ENCODE measurements at places on chromosomes 3 and 15. TPM values are rescaled to one million over a fixed set of nuclear protein-coding genes. Genes with fewer than 3 reads are reported as not detected.

The BLM gene
- total RNA-seq, result 34.9 TPM

DNA sequence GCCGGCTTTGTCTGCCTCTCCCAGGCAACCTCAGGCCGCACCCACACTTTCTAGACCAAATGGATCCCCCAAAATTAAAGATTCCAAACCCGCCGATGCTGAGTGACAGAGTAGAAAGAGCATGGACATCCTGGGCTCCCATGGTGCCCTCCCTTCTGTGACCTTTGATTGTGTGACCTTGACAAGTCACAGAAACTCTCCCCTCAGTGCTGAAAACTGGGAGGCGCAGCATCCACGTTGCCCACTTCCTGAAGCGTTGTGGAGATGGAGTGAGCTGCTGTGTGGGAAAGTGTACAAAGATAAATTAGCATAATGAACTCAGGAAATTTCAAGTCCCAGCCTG, 74.4 kb upstream of the MFGE8 start:
- H3K4me1 ChIP-seq, result peaks cover 36% of the 10 kb centered on the region
- no peaks in the 10 kb centered on the region for H3K36me3 ChIP-seq
- peak; percentile 62 for DNase-seq

DNA sequence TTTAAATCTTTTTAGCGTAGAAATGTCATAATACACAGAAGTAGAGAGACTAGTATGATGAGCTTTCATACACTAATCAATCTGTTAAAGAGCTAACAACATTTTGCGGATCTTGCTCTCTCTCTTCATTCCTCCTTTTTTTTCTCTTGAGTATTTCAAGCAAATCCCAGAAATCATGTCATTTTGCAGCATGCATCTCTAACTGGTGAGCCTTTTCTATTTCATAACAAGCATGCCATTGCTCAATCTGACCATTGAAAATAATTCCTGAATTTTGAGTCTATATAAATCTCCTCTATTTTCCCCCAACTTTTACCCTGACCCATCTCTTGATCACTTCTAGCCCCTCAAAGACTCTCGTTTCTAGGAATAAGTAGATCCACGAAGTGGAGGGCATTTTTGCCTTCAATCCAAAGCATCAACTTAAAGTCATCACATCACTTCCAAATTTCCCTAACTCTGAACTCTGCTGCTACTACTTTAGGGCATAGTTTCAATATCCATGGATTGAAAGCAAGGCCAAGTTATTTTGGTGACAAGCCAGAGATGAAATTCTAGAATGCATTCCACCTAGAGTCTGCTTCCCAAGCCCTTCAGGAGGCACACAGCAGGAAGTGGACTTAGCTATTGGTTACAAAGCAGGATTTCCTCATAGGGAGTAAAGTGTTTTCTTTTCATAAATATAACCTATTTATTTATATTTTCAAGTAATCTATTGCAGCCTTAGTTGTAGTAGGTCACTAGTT, 253.5 kb upstream of the ZPLD1 start:
- no peak overlapping the region for H3K27ac ChIP-seq
- H3K27me3 ChIP-seq, result no peaks in the 10 kb centered on the region
- H3K4me1 ChIP-seq, result no peaks in the 10 kb centered on the region
- DNase-seq, result no peak

The AQP9 gene
- not detected for total RNA-seq

The ARPIN gene
- 6.9 TPM for total RNA-seq

The A4GNT gene
- not detected for total RNA-seq

The C3orf22 gene
- not detected for total RNA-seq

The SELENOT gene
- 86.0 TPM for total RNA-seq

GRCh38 chr3:141605883-141606282, 119.1 kb downstream of the RASA2 start:
- DNase-seq, result no peak
- H3K4me3 ChIP-seq, result no peak overlapping the region
- H3K27me3 ChIP-seq, result no peaks in the 10 kb centered on the region
- no peak overlapping the region for H3K27ac ChIP-seq
- peaks cover 57% of the 10 kb centered on the region for H3K36me3 ChIP-seq

DNA sequence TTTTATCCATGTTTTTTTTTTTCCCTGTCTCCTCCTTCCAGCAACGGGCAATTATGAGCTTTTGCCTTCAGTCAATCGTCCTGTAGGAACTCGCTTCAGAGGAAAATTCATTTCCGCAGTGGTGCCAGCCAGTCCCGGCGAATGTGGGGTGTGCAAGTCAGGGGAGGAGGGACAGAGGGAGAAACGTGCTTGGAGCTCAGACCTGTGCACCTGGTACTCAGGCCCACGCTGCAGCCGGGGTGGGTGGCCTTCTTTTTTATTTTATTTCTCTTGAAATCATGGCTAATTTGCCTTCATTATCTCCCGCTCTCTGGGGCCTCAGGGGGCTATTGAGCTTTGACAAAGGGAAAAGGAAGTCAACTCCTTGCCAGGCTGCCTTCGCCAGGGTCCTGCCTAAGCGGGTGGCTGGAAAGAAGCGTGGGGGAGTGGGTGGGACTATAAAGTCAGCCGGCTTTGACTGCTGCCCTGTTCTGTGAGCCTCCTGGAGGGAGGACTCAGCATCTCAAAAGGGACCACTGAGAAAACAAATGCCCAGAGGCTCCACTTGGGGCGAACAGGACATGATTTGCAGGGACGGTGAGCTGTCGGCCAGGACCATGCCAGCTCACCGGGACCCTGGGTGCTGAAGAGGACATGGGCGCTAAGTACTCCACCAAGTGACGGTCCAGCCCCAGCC, 5.5 kb downstream of the GRIP2 start:
- H3K4me1 ChIP-seq, result peaks cover 9% of the 10 kb centered on the region
- H3K27me3 ChIP-seq, result no peaks in the 10 kb centered on the region
- H3K36me3 ChIP-seq, result no peaks in the 10 kb centered on the region
- H3K27ac ChIP-seq, result no peak overlapping the region

DNA sequence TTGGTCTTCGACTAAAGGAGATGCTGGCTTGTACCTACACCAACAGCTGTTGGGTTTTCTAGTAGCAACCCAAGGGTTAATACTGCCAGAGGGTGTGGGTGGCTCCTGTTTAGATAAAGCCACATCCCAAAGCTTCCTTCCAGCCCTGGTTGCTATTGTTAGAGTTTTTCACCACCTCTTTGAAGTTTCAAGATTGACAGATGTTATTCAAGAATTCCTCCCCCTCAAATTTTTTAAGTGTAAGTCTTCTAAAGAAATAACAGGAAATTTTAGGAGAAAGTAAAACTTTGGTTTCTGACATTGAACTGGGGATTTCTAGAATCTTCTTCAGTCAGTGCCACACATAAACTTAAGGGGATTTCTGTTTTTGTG, 60.9 kb downstream of the TGFBR2 start:
- peaks cover 6% of the 10 kb centered on the region for H3K4me1 ChIP-seq
- DNase-seq, result peak; percentile 78
- no peak overlapping the region for H3K27ac ChIP-seq
- H3K36me3 ChIP-seq, result peaks cover 45% of the 10 kb centered on the region
